MM.1S (cell line): ENCODE measurements at places on chromosomes 5 and 9.

- DNase-seq: no peak
Measured at GRCh38 chr9:125161284-125161918, 18.1 kb upstream of the SCAI start.

DNA sequence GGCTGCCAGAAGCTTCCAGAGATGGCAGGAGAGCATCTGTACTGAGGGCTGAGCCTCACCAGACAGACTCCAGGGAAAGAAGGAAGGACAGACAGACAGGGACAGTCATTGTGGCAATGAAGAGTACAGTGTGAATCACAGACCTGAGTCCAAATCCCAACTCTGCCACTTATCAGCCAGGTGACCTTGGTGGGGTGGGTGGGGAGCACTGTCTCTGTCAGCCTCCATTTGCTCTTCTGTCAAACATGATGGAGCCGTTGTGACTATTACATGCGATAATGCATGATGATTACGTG, 85.9 kb upstream of the FSTL4 start:
- no peak for DNase-seq

GRCh38 chr5:134451936-134452505, 40.3 kb upstream of the CDKN2AIPNL start:
- no peak for DNase-seq

DNA sequence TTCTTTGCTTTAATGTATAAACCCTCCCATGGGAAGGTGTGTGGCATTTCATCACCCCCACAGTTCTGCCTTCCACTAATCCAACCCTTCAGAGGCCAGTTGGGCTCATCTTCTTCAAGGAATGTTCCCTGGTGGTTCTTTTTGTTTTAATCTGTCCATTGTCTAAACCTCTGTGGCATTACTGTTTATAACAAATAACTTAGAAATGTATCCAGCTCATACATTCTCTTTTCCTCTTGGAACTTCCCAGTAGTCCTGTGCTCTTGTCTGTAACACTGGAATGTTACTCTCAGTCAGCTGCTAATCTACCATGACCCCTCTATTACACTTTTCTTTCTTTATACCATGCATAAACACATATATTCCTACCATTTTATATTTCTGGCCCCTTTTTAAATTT, 213.5 kb upstream of the TARS1 start:
- DNase-seq: no peak

DNA sequence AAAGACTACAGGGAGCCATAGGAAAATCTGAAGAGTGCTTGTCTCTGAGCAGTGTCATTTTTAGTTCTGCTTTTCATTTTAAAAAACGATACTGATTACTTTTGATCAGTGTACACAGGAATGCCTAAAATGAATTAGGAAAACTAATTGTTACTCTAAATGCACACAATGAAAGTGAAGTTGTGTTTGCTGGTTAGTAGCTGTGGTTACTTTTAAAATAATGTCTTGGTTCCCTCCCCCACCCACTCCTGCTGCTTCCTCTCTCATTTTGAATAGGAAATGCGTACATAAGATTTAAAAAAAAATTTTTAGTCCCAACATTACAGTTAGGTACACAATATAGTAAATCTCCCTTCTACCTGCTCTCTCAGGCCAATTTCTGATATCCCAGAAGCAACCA, 47.5 kb upstream of the PLPP1 start:
- DNase-seq: no peak

- DNase-seq: no peak
Measured at GRCh38 chr9:124742940-124743339, 28.2 kb downstream of the NR6A1 start.

- no peak for DNase-seq
Measured at GRCh38 chr9:68523367-68523936, 17.2 kb downstream of the TMEM252 start.

DNA sequence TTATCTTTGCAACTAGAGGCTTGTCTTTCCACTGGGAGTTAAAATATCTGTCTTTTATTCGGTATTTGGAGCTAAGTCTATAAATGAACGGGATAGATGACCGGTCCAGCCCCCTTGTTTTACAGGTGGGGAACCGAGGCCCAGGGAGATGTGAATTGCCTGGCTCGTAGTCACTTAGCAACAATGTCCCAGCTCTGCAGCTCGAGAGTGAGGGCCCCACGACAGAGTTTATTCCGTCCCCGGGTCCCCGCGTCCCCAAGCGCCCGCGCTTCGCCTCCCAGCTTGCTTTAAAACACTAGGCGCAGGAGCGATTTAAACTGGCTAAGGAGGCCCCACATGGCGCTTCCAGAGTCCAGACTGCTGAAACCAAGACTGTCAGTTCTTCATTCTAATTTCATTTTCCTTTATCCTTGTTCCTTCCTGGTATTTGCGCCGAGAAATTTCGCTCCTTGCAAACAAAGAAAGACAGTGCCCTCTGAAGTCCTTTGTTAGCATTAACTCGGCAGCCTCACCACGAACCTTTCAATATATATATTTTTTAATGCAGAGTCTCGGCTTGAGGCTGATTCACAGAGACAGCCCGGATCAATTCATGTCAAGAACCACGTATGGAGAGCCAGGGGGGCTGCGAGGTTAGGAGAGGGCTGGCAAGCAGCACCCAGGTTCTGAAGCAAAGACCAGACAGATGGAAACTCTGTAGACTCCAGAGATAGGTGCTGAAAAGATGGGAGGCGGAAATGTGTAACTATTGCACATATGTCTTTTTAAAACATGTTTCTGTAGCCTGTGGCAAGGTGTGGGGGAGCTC, 1.4 kb upstream of the ENC1 start:
- peak; percentile 71 for DNase-seq

- no peak for DNase-seq
Measured at GRCh38 chr5:136213919-136214493, 21.0 kb upstream of the SMIM32 start.

- DNase-seq: no peak
Measured at GRCh38 chr5:76954383-76954763, 1.5 kb downstream of the CRHBP start.

DNA sequence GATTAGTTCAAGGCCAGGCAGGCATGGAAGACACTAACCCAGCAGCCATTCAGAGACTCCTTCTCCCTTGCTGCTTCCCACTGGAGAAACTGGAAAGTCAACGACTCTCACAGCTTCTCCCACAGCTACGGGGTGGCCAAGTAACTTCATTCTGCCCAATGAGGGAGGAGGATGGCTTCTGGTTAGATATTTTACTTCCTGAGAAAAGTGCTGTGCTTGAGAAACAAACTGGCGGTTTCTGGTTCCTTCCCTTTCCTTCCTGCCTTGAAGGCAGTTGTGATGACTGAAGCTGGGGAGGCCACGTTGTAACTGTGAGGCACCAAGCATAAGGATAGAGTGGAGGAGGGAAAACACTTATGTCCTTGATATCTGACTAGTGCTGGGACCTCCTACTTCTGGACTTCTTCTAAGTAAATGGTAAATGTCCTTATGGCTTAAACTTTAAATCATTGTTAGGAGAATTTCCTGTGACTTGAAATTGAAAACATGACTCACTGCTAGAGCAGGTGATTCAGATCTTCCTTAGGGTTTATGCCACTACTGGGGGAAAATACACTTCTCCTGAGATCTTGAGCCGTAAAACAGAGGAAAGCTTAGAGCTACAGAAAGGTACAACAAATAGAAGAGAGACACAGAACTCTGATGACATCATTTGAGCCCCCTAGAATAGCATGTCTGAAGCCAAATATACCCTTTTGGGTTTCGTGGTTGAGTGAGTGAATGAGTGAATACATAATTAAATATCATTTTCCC, 3.1 kb upstream of the GNPDA1 start:
- peak; percentile 77 for DNase-seq

GRCh38 chr5:145681686-145682085, 153.5 kb downstream of the PRELID2 start:
- DNase-seq: peak; percentile 68

- no peak for DNase-seq
Measured at GRCh38 chr5:156254196-156254595, 72.8 kb upstream of the SGCD start.

DNA sequence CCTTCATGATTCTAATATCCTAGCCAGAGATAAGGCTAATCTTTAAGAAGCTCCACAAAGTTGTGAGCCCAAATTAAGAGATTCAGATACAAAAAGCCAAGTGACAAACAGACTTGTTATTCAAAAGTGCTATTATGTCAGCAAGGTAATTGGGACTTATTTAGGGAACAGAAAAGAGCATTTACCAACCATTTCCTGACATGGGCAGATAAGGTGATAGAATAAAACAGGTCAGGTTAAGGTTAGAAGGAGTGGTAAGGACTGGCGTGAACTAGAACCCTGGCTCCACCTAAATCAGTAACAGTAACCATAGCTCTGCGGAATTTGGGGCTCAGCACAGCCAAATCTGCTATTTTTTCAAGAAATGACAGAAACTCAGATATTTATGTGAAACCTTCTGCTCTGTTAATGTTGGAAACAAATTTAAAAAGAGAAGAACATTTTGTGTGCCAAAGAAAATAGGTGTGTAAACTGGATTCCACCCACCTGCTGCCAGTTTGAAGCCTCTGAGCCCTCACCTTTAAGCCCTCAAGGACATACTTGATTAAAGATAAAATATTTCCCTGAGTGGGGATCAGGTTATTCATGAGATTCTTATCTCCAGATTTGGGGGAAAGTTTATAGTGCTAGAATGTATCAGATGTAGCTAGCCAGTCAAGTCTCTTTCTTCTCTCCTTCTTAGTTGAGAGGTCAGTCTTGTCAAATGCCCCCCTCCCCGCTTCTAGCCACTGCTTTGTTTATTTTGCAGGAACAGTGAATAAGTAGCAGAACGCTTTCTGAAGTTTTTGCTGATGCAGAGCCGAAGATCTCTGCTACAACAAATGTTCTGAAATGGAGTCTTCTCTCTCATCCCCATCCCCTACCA, 10.2 kb upstream of the ERMP1 start:
- no peak for DNase-seq

GRCh38 chr5:148912146-148912545, 85.7 kb downstream of the ADRB2 start:
- no peak for DNase-seq

- DNase-seq: no peak
Measured at GRCh38 chr9:81535542-81536241, 153.7 kb downstream of the TLE1 start.

GRCh38 chr5:31935496-31936369, 238.4 kb downstream of the GOLPH3 start:
- no peak for DNase-seq

DNA sequence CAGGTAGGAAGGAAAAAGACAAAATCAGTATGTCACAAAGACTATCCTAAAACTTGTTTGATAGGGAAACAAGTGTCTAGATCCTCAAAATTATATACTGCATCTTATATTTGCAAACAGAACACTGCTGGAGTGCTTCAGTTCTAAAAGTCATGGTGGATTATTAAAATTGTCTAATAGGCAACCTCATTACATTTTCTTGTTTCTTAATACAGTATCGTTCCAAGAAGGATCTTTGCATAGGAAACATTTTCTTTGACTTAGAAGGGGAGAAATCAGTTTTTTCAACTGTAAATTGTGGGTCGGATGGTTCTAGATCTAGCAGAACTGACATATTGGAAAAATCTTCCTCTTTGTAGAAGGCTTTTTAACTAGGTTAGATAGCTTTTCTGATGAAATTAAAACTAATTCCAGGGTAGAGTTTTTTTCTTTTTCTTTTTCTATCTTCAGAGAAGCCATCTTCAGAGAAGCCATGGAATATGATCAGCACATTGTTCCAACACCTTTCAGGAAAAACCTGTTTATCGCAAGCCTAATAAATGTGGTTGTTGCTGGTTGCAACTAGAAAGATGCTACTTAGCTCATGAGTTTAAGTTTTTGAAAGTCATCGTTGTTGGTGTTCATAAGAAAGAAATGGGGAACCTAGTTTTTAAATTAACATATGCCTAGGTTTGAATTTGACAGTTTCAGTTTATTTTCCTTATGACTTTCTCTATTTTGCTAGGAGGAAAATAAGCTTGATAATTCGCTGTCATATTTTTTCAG, 7.4 kb downstream of the CPEB4 start:
- DNase-seq: no peak

- DNase-seq: no peak
Measured at GRCh38 chr5:63603996-63604395, 358.2 kb downstream of the HTR1A start.

DNA sequence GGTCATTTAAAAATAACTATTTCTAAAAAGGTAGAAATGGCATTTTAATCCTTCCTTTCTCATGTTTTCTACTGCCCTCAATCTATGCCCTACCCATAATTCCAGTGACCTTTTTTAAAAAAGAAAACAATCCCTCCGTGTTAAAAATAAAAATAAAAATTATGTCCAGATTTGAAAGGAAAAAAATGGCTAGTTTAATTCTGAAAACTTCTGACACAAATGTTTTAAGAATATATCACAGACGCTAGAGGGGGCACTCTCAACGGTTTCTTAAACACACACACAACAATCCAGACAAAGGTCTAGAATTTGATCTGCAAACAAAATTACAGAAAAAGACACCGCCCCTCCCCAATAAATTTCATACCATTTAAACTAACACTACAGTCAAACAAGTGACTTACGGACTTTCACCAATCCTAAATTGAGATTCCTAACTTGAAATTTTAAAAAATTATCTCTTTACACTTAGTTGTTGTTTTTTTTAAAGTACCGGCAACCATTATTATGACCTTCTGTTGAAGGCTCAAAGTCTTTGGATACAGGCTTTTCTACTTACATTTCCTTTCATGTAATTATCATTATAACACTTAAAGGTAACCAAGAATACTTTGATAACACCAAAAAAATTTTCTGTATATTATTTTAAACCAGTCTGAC, 38.2 kb downstream of the CLINT1 start:
- DNase-seq: peak; percentile 59

DNA sequence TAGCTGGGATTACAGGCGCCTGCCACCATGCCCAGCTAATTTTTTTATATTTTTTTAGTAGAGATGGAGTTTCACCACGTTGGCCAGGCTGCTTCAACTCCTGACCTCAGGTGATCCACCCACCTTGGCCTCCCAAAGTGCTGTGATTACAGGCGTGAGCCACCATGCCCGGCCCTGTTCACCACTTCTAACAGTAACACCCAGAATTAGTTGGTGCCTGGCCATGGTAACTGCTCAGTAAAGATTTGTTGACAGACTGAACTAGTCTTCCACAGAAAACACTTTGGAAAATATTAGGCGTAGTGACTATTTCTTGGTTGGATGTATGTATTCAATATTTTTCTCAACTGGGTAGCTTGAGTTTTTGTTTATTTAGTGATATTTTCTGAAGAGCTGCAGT, 24.0 kb downstream of the TUT7 start:
- DNase-seq: no peak
